ENCODE measurements at places on chromosomes 13 and 19. TPM values are rescaled to one million over a fixed set of nuclear protein-coding genes. Genes with fewer than 3 reads are reported as not detected.

The SLC17A7 gene
- 0.25 TPM for total RNA-seq

The ZNF491 gene
- total RNA-seq, result 3.1 TPM

The TM9SF2 gene
- total RNA-seq, result 58.4 TPM

The BEST2 gene
- total RNA-seq, result not detected

The CASP14 gene
- total RNA-seq, result not detected

The IL4I1 gene
- total RNA-seq, result 1.4 TPM

The TNFSF9 gene
- 2.6 TPM for total RNA-seq

The ZNF345 gene
- 10.0 TPM for total RNA-seq

The FKBP8 gene
- total RNA-seq, result 275 TPM

The ANGPTL8 gene
- total RNA-seq, result not detected

The LPAR6 gene
- 55.4 TPM for total RNA-seq

The FCER2 gene
- 0.26 TPM for total RNA-seq

The MARCHF2 gene
- 23.9 TPM for total RNA-seq

The ZNF221 gene
- total RNA-seq, result 3.7 TPM

The ZNF534 gene
- total RNA-seq, result not detected

The ZNF709 gene
- total RNA-seq, result 4.9 TPM

The DAND5 gene
- not detected for total RNA-seq

The PBX4 gene
- 46.1 TPM for total RNA-seq

The KLK14 gene
- total RNA-seq, result 0.91 TPM
